ENCODE measurements at places on chromosomes 2 and 18.

GRCh38 chr2:223868005-223868404, 30.6 kb upstream of the AP1S3 start:
- no peak for ATAC-seq

DNA sequence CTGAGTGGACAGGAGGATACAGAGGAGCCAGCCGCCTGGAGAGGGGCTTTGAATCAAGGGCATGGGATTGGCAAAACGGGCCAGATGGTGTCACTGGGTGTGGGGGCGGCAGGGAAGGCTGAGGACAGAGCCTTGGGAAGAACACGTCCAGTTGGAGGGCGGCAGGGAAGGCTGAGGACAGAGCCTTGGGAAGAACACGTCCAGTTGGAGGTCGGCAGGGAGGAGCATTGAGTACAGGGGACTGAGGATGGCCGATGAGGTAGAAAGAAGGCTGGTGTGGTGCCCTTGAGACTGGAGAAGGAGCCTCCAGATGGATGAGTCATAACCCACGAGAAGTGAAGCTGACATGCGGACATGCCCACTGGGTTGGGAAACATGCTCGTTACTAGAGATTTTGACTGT, 4.5 kb downstream of the HES6 start:
- ATAC-seq = no peak

DNA sequence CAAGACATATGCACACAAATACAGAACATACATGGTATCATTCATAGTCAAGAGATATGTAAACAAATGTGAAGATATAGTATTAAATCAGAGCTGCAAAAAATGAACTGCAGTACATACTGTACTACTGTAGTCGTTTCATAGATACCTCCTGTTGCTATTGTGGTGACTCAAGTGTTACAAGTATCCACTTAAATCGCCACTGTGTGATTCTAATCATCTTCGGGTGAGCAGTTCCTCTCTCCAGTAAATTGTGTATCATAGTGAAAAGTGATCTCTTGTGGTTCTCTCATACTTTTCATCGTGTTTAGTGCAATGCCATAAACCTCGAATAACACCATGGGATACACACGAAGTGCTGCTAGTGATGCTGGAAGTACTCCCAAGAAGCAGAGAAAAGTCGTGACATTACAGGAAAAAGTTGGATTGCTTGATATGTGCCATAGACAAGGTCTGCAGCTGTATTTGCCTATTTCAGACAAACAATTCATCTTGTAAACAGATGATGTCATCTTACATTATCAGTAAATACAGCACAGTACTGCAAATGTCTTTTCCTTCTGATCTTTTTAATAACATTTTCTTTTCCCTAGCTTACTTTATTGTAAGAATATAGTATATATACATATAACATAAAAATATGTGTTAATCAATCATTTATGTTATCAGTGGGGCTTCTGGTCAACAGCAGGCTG, 222.2 kb downstream of the BCL11A start:
- no peak for ATAC-seq

DNA sequence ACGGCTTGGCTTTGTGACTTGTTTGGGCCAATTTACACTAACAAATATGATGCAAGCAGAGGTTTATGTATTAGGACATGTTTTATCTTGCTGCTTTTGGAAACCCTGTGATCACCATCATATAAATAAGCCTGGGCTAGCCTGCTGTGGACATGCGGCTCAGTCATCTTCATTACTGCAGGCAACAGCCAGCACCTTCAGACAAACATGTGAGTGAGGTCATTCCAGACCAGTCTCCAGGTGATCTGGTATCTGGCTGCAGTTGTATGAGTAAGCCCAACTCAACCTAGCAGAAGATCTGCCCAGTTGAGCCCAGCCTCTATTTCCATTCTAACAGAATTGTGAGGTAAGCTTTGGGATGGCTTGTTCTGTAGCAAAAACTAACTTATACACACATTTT, 254.6 kb upstream of the ATP5MC3 start:
- no peak for ATAC-seq

GRCh38 chr2:137302957-137303356, 537.6 kb downstream of the THSD7B start:
- no peak for ATAC-seq

GRCh38 chr18:3541549-3542386, 91.8 kb downstream of the TGIF1 start:
- no peak for ATAC-seq

DNA sequence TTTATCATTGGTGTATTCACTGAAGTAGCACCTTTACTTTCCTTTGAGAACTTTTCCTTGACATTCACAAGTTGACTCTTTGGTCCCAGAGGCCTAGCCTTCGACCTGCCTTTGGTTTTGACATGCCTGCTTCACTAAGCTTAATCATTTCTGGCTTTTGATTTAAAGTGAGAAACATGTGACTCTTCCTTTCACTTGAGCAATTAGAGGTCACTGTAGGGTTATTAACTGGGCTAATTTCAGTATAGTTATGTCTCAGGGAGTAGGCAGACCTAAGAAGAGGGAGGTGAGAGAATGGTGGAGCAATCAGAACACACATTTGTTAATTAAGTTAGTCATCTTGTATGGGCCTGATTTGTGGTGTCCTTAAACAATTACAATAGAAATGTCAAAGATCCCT, 1040.7 kb upstream of the SLC39A10 start:
- no peak for ATAC-seq

DNA sequence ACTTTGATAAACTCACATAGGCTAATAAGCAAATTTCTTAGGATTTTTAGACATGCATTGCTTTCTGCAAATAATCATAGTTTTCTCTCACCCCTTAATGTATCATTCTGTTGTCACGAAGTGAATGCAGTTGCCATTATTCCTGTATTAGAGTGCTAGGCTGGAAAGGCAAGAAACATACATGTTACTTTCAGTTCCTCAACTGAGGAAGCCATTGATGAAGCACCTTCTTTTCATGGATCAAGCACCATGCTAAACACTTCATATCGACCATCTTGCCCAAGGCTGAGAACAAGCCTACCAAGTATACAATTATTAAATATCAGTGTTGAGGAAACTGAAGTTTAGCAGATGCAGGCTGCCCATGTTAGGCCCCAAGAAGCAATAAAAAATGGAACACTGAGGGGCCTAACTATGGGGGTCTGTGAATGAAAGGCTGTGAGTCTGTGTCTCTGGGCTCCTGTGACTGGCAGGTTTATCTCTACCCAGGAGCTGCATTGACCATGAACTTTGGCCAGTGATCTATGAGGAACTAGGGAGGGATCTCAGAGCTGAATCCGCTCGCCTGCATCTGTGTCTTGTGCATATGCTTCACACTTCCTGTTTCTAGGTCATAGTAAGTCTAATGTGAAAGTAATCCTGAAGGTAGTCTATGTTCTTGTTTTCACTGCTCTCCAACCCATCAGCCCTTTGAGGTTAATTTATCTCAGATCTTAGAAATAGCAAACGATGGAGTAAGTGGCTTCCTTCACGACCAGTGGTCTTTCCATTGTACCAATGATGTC, 16.0 kb upstream of the TSPYL6 start:
- ATAC-seq = no peak

GRCh38 chr2:21220930-21221329, 97.2 kb downstream of the TDRD15 start:
- no peak for ATAC-seq

DNA sequence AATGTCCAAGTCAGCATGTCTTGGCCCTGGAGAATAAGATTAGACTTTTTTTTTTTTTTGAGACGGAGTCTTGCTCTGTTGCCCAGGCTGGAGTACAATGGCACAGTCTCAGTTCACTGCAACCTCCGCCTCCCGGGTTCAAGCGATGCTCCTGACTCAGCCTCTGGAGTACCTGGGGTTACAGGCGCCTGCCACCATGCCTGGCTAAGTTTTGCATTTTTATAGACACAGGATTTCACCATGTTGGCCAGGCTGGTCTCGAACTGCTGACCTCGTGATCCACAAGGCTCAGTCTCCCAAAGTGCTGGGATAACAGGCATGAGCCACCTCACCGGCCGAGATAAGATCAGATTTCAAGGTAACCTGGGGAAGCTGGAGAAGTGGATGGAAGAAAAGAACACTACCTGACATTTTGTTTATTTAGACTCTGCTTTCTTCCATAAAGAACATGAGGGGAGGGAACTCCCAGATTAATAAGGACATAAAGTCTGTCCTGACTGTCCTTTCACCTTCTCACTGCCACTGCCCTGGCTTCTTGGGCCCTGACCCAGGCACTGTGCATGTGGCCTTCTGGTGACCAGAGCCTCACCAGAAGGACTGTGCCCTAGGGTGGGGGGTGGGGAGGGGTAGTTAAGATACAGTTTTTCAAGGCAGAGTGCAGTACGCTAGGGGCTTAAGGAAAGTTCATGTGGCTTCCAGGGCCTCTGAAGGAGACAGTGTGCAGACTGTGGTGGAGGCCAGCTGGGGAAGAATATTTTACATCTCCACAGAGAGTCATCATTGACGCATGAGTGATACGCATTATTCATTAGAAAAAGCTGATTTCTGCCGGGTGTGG, 4.8 kb upstream of the IMPA2 start:
- no peak for ATAC-seq

GRCh38 chr2:187168720-187169713, 279.0 kb downstream of the CALCRL start:
- ATAC-seq = no peak

Data from SK-N-SH treated with all-trans-retinoic acid at 6 μM for 48 hours (cell line).